Motor neuron (in vitro differentiated cells): ENCODE measurements at places on chromosomes 2 and 18. TPM values are rescaled to one million over a fixed set of nuclear protein-coding genes. Genes with fewer than 3 reads are reported as not detected.

LRRTM1 gene
- total RNA-seq: 4.8 and 5.1 TPM in 2 replicates

GPR17 gene
- 0.27 and 0.41 TPM in 2 replicates for total RNA-seq

GRCh38 chr2:113848758-113849415, 41.0 kb upstream of the ACTR3 start:
- ATAC-seq: no peak

DNA sequence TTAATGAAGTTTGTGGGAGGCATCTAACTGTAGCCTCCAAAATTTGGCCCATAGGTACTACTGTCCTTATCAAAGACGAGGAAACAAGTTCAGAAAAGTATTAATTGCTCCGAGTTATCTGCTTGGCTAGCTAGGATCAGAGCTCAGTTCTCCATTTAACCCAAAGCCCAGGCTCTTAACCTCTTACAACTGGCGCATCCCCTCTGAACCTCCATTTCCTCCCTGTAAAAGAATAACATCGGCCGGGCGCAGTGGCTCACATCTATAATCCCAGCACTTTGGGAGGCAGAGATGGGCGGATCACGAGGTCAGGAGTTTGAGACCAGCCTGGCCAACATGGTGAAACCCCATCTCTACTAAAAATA, 3.5 kb upstream of the MSH6 start:
- ATAC-seq: no peak

- ATAC-seq: peak; percentile 53
These were observed 286.5 kb upstream of the SYT4 start for GRCh38 chr18:43563780-43564179.

GRCh38 chr2:34663314-34663713, 1064.2 kb upstream of the FAM98A start:
- ATAC-seq: no peak
